HepG2 (cell line): ENCODE measurements at places on chromosomes 4 and X. TPM values are rescaled to one million over a fixed set of nuclear protein-coding genes. Genes with fewer than 3 reads are reported as not detected.

PNMA3 gene
- not detected in 2 replicates for total RNA-seq

POU4F2 gene
- not detected in 2 replicates for total RNA-seq

DNA sequence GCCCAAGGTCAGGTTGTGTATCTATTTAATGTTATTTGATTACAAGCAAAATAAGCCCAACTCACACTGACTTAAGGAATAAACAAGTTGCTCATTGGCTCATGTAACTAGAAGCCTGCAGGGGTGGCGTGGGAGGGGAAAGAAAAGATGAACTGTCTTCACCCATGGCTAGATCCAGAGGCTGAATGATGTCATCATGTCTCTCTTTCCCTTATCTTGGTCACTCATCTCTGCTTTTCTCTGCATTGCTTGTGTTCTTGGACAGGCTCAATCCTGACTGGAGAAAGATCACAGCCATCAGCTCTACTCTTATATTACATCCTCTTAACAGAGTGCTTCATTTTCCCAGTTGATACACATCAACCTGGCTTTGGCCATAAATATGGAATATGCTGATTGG is 290.0 kb upstream of the DIAPH2 start:
- no peak for DNase-seq

DNA sequence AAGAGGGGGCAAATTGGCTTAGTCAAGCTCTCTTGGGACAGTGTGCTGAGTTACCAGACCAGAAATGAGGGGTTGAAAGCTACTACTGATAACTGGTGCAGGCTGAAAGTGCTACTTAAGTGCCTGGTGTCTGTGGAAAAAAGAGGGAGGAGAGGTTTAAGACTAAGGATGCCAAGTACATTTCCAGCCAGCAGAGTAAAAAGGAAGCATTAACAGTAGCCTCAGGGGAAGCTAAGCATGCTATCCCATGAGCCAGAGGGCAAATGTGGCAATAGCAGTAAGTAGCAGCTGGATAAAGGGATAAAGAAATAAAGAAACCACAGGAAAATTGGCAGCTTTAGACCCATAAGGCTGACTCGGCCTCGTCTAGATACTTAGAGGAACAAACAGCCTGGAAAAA is 196.3 kb upstream of the MAB21L2 start:
- no peak for DNase-seq

DNA sequence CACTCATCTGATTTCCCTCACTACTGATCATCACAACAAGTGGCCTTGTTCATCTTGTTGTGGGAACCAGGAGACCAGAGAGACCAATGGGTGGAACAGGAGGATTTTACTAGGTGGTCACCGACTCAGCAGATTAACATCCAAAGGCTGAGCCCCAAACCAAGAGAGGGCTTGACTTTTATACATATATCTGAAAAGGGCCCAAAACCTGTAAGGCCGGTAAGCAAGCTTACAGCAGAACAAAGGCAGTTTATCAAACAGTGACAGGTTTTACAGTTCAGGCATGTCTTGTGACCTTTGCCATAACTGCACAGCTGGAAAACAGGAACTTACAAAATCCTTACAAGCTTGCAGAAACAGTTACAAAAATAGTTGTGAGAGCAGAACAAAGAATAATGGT is 195.9 kb downstream of the OR13H1 start:
- peak; percentile 0 for DNase-seq

GRCh38 chrX:131671735-131672134 is 127.9 kb downstream of the OR13H1 start:
- no peak for DNase-seq

DNA sequence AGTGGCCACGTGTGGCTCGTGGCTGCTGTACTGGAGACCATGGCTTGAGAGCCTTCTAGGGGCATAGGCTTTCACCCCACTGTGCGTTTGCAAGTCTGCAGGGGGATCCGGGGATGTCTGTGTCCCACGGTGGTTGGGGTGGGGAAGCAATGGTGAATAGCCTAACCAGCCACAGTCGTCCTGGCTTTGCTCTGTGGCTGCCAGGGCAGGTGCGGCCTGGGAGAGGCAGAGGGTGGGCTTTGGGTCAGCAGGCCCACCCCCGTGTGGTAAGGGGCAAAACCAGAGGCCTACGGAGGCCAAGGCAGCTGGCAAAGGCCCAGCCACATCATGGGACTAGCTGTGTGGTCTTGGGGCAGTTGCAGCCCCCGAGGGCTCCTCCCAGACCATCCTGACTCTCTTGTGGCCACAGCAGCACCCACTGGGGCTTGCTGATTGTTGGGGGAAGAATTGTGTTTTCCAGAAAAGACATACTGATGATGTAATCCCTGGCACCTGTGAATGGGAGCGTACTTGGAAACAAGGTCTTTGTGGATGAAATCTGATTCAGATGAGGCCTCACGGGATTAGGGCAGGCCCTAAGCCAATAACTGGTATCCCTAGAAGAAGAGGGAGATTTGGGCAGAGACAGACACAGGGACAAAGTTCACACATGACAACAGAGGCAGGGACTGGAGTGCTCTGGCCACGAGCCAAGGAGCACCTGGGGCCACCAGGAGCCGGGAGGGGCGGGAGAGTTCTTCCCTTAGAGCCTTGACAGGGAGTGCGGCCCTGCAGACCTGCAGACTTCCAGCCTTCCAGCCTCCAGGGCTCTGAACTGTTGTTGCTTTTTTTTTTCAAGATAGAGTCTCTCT is 2.9 kb downstream of the CPZ start:
- no peak for DNase-seq

- DNase-seq = no peak
Measured at GRCh38 chr4:163565226-163566135, 71.0 kb downstream of the TMA16 start.

GSX2 gene
- total RNA-seq = not detected in 2 replicates

PRPS2 gene
- 24.4 and 29.2 TPM in 2 replicates for total RNA-seq
